ENCODE measurements at places on chromosomes 6 and 20.

GRCh38 chr6:1615853-1616420 is 6.2 kb downstream of the FOXC1 start:
- no peak for DNase-seq

- no peak for DNase-seq
Measured at GRCh38 chr6:148272597-148272996, 70.0 kb upstream of the SASH1 start.

- DNase-seq: no peak
Measured at GRCh38 chr6:64049736-64050135, 414.1 kb downstream of the PHF3 start.

DNA sequence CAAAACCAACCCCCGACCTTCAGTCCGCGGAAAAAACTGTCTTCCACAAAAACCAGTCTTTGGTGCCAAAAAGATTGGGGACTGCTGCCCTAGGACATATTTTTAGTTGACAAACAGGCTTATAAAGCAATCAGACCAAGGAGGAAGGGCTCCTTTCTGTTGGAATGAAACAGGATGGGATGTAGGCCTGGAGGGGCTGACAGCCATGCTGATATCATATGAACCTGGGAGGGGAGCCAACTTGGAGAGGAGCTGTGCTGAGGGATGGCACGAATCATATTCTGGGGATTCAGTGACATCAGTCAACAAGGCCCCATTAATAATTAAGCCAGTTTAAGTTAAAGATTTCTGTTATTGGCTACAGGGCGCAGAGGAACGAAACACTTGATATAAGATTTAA is 225.4 kb upstream of the TSHZ2 start:
- no peak for DNase-seq

GRCh38 chr6:148364056-148364824 is 21.6 kb downstream of the SASH1 start:
- no peak for DNase-seq

DNA sequence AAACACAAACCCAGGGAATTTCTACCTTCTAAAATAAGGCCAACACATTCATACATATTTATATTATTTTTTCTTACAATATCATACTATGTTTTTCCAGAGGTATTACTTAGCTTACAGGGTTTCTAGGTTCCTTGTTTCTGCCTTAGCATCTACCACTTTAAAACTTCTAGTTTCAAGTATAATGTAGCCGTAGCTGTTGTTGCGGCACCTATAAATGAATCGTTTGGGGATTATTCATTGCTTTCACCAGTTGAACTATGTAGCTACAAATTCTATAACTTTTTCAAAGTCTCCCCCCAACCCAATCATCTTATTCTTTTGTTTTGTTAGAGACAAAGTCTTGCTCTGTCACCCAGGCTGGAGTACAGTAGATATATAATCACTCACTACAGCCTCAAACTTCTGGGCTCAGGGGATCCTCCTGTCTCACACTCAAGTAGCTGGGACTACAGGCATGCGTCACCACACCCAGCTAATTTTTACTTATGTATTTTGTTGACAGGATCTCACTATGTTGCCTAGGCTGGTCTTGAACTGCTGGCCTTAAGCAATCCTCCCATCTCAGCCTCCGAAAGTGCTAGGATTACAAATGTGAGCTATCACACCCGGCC is 43.9 kb downstream of the TNFAIP3 start:
- DNase-seq: no peak

DNA sequence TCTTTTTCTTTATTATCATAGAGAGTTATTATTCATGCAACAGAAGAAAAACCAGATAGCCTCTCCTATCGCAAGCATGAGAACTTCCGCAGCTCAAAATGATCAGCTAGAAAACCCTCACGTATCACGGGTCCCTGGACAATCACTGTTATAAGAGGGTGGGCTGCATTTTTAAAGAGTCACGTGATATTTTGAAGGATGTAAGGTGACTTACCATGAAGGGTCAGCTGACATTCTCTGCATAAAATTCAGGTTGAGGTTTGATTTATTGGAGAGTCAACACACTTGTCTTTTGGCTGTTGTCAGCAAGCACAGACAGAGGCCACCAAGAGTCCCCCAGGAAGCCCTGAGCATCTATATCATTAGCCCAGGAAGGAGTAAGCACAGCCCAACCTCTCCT is 39.5 kb downstream of the ID4 start:
- no peak for DNase-seq

- no peak for DNase-seq
Measured at GRCh38 chr6:41040940-41041536, 1.2 kb upstream of the TSPO2 start.

GRCh38 chr6:15299430-15300131 is 53.7 kb downstream of the JARID2 start:
- DNase-seq: peak; percentile 77

GRCh38 chr6:105849746-105850145 is 236.4 kb upstream of the PRDM1 start:
- DNase-seq: no peak

- peak; percentile 7 for DNase-seq
Measured at GRCh38 chr6:89302936-89303335, 12.2 kb downstream of the GABRR2 start.

- DNase-seq: no peak
Measured at GRCh38 chr20:14360416-14360815, 23.0 kb upstream of the FLRT3 start.

DNA sequence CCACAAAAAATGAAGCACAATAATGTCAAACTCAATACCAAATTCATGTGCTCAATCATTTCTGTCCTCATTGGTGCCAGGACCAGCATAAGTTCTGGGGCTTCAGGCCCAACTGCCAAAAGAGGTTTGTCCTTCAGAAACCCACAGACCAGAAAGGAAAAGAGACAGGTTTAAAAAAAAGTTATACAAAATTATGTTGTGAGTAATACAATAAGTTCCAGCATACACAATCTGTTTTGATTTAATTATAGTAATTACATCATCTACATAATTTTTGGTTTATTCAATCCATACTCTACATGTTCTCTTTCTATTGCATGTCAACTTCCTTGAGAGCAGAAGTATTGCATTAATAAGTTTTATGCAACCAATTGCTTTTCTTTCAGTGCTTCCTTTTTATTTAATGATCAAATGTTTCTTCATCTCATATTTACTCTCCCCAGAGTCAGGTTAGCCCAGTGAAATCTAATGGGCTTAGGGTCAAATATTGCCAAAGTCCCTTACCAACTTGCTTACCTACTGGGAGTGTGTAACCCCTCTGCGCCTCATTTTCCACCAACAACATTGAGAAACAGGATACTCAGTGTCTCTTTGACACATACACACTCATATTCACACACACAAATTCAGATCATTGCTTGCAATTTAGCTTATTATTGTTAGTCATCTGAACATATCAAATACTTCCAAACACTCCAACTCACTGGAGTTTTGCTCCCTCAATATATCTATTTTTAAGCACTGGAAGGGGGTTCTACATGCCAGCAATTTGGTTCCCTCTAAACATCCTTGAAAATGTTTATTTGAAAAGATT is 424.4 kb upstream of the MARCKS start:
- no peak for DNase-seq

DNA sequence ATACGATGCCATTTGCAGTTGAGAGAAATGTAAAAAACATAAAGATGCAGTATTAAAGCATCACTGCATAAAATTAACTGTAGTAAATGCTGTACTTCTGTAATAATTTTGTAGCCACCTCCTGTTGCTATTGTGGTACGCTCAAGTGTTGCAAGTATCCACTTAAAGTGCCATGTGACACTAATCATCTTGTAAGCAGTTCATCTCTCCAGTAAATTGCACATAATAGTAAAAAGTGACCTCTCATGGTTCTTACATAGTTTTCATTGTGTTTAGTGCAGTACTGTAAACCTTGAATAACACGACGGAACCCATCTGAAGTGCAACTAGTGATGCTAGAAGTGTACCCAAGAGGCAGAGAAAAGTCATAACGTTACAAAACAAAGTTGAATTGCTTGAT is 190.1 kb upstream of the VGLL2 start:
- no peak for DNase-seq

DNA sequence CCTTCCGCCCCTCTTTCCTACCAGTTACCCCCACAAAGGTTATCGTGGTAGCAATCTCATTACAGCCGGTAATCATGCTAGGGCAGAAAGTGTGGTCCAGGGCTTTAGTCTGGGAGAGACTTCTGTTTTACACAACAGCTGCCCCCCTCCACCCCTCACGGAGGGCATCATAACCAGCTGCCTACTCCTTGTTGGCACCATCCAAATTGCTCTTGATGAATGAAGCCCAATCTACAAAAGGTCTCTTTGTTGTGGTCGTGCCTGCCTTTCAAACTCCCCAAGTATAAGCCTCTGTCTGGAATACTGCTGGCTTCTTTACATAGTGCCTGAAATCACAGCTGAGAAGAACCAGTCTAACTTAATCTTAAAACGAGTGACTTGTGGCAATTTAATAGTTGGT is 157.9 kb downstream of the INSM1 start:
- DNase-seq: no peak
